ENCODE measurements at places on chromosomes 2 and 18.

- DNase-seq: no peak
Measured at GRCh38 chr18:12659904-12660605, 2.1 kb upstream of the SPIRE1 start.

DNA sequence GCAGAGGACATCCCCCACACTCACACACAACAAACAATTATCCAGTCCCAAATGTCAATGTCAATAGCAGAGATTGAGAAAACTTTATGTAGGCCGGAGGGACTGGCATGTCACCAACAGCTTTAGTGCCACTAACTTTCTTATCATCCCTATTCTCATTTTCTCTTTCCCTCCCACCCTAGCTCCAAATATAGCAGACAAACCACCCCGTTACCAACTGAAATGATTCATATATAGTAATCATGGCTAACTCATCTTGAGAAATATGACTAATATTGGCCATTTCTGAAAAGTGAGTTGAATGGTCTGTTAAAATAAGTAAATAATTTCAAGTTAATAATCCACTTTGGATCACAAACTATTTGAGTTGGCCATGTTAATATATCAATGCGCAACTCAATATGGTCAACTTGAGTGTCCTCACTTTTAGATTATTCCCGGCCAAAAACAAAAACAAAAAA is 242.1 kb upstream of the RND3 start:
- DNase-seq: no peak

DNA sequence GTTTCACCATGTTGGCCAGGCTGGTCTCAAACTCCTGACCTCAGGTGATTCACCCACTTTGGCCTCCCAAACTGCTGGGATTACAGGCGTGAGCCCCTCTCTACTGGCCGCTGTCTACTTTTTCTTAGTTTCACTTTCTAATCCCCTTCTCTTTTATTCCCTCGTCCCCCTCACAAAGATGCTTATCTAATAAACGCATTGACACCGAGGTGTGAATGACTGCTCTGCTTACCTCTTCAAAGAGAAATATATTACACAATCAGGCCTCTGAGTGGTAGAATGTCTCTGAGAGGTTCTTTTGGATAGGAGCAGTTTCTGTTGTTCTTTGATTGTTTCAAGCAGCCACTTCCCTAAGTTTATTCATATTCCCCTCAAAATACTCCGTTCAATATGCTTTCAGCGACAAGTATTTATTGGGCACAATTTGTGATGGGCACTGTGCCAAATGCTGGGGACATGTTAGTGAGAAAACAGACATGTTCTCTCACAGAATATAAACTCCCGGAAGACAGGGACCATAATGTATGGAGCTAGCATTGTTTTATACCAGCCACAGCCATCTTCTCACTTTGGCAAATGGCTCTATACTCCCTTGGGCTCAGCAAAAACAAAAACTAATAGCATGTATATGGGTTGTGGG is 34.7 kb upstream of the RAPH1 start:
- DNase-seq: no peak

DNA sequence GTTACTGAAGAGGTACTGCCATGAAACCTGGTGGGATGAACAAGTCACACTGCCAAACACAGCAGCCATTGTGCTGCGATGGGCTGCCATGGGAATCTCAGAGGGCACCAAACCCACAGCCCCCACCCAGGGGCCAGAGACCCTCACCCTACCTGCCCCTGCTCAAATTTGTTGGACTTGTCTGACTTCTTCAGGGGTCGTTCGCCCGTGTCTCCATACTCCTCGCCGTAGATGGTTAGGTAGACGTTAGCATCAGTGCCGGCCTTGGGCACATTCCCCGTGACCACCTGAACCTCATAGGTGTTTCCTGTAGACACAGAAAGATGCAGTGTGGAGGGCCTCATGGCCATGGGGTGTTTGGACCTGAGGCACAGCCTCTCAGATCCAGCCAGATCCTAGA is 97.7 kb downstream of the LOXHD1 start:
- no peak for DNase-seq

DNA sequence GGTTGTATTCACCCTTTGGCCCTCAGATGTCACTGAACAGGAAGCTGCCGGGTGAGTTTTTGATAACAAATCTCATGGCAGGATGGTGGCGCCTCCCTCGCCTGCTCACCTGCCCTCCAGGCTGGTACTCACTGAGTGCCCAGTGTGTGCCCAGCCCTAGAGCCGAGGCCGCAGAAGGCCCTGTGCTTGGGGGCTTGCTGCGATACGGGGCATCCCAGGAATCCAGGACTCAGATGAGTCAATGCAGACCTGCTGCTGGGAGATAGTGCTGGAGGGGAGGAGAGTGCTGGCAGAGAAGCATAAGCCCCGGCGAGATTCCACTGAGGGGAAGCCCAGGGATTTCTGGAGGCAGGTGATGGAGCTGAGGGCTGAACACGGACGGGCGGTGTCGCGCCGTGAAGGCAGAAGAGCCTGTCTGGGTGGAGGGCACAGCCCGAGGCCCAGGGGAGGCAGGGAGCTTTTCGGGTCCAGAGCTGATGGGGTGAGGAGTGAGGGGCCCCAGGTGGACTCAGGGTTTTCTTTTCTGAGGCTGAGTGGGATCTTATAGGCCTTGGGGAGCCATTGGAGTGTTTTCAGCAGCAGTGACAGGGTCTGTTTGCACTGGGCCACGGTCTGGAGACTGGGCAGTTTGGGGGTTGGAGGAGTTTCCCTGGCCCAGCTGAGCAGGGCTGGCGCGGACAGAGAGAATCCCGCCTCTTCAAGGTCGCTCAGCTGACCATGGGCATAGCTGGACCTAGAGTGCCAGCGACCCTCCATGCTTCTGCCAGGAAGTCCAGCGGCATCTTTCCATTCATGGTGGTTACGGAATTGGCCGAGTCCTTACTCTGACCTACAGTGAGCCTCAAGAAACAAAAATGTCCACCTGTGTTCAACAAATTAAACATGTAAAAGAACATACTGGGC is 35.5 kb downstream of the LDLRAD4 start:
- DNase-seq: no peak

- no peak for DNase-seq
Measured at GRCh38 chr2:216683846-216684245, 11.5 kb downstream of the IGFBP5 start.

DNA sequence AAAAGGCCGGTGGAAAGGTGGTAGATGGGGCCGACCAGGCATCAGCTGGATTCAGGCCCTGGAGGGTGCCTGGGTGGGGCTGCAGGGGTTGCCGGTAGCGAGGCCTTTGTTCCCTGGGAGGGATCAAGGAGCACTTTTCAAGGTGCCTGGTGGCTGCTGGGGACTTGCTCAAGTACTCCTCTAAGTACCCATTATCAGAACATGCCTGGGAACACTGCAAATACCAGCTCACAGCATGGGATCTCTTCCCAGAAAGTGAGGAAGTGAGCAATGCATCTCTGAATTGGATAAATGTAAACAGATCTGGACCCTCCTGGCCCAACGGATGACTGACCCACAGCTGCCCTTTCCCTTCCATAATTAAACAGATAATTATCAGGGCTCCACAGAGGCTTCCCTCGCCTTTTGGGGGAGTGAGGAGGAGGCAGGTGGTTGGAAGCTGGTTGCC is 210.5 kb downstream of the SH3RF3 start:
- DNase-seq: no peak

- no peak for DNase-seq
Measured at GRCh38 chr2:235614176-235614860, 120.5 kb downstream of the AGAP1 start.

DNA sequence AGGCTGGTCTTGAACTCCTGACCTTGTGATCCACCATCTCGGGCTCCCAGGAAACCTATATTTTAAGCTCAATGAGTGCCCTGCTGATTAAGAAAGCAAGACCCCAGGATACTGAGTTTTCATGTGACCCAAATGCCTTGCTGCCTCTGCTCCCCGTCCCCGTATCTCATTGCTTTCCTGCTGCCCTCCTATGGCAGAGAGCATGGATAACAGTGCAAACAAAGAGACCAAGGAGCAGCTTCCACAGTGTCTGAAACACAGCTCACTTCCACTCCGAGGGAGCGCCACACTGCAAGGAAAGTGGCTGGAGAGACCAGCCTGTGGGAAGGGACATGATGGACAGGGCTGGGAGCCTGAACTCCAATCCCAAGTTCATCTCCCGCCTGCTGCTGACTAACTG is 246.8 kb downstream of the TMEM182 start:
- no peak for DNase-seq

DNA sequence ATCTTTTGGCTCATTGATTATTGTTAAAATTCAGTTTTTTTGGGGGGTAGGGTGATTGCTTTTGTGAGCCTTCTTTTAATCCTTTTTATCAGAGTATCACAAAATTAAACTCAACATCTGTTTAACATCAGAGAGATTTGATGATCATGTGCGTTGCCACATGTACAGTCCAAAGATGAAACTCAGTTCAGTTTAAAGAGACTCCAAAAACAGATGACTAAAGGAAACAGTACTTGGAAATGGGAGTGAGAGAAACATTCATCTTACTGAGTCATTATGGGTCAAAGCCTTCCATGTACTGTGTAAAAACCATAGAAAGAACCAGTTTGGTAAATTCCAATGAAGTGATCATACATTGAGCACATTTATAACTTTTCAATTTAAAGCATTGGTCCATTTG is 53.0 kb downstream of the LYPD6 start:
- no peak for DNase-seq

DNA sequence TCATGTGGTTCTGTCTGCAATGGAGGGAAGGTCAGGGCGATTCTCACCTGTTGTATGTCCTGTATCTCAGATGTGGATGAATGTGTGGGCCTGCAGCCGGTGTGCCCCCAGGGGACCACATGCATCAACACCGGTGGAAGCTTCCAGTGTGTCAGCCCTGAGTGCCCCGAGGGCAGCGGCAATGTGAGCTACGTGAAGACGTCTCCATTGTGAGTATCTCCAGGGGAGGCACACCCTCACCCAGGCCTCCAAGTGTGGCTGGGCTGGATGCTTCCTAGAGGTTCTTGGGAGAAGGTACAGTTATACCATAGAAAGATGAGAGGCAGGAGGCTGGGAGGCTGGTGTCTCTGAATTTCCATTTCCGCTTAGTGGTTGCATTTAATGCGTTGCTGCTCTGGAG is 46.9 kb downstream of the FBLN7 start:
- DNase-seq: no peak

- no peak for DNase-seq
Measured at GRCh38 chr18:49668574-49669275, 106.9 kb downstream of the LIPG start.

GRCh38 chr18:31657823-31658669 is 26.3 kb downstream of the B4GALT6 start:
- peak; percentile 18 for DNase-seq

- no peak for DNase-seq
Measured at GRCh38 chr2:214699236-214699635, 110.2 kb downstream of the BARD1 start.

- DNase-seq: peak; percentile 61
Measured at GRCh38 chr2:10331027-10331701, 28.5 kb downstream of the HPCAL1 start.

DNA sequence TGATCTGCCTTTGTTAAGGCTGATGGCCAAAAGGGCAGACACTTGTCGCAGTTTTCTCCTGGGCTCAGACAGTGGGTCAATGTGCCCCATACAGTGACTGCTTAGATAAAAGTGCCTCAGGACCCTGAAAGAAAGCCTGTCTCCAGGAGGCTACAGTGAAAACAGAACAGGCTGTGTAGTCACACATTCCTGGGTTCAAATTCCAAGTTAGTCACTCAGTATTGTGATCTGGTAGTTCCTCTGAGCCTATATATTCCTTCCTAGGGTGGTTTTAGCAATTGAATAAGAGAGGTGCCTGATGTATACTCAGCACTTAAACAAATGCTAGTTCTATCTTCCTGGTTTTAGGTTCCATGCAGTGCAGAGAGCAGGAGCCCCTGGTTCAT is 54.4 kb downstream of the RPL37A start:
- DNase-seq: no peak

- DNase-seq: no peak
Measured at GRCh38 chr18:59942601-59943000, 42.8 kb downstream of the PMAIP1 start.

- no peak for DNase-seq
Measured at GRCh38 chr2:26587994-26588393, 53.2 kb downstream of the CIB4 start.

- DNase-seq: no peak
Measured at GRCh38 chr18:25392192-25392591, 40.2 kb upstream of the ZNF521 start.

DNA sequence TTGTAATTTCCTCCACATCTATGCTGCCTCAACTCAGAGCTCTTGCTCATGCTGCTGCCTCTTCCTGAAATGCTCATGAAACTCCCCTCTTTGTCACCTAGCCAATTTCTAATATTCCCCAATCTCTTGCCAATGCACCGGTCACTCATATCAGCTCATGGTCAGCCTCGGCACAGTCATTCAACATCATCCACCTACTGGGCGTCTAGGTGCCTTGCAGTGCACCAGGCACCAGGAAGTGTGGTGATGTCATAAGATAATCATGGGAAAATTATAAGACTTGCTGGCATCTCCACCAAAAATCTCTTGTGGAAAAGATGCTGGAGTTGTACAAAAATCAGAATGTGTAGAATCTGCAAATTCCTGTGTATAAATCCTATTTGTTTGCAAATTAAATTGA is 52.6 kb upstream of the RAB27B start:
- no peak for DNase-seq

DNA sequence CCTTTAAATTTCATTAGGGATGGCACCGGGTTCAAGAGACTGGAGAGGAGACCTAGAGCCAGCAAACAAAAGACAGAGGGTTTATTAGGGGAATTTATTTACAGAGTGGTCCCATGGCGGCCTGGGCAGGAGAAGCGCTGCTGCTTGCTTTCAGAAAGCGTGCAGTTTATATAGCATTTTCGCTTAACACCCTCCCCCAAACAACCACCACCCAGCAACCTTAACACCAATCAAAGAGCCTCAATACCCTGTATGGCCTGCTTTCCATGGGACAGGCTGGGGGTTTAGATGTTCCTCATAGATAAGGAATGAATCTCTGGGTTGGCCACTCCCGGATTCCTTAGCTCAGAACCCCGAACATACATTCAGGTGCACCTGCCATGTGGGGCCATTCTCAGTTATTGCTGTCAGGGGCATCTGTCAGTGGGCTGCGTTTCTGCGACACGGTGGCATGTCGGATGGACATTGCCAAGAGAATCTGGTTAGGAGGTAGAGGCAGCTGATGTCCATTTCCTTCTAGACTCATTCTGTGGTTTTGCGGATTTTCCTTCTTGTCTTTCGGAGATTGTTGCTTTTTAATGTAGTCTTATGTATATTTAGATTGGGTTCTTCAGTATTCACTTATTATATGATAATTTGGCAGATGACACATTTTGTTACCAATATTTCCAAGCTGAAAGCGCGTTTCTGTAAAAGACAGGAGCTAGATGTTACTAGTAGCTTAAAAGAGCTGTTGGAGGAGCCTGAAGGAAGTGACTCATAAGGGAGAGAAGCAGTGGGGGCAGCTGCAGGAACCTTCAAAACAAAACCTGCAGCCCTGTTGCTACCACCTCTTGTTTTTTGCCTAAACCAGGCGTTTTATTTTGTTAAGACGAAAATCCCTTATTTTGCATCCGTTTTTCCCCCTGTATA is 7.2 kb downstream of the AGAP1 start:
- no peak for DNase-seq

Measured in stimulated activated CD4-positive, alpha-beta T cell treated with anti-CD3 and anti-CD28 coated beads, TNF-alpha, amount 100 ng/mL, for 24 hours (primary cell).